ENCODE measurements at places on chromosomes 4 and X.

DNA sequence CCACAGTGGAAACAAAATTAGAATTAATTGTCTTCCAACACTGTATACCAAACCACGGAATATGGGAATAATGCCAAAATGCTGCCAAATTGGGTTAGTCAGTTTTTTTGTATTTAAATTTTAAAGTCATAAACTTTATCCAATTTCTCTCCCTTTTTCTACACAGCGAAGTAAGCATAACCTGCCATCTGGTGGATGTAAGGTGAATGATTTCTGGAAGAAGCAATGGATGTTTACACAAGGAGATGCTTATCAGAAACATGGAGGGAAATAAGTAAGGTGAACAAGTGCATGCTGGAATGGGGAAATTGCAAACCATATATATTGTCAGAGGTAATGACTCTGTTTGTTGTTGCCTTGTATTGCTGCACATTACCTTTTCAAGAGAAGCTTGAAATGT is 691.9 kb downstream of the TECRL start:
- DNase-seq, result no peak

- no peak for DNase-seq
Measured at GRCh38 chr4:54368281-54369265, 139.5 kb downstream of the PDGFRA start.

DNA sequence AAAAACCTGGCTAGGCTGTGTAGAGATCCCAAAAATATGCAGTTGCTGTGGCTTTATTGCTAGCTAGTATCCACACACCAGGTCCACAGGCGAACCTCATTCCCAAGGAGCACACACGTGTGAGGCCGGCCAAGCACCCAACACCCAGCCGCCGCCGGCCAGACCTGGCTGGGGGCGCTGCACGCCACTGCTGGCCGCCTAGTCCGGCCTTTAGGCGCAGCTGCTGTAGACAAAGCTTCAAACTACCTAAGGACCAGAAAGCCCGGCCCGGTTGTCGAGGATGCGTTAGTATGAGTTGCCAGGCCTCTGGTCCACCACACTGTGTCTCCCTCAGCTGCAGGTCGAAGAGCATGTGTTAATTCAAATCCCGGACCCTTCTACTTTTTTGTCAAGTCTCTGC is 3.1 kb downstream of the POU3F4 start:
- DNase-seq, result no peak

GRCh38 chrX:25207803-25208475 is 192.2 kb upstream of the ARX start:
- DNase-seq, result no peak

- DNase-seq, result no peak
Measured at GRCh38 chr4:67714955-67715354, 14.0 kb upstream of the UBA6 start.

DNA sequence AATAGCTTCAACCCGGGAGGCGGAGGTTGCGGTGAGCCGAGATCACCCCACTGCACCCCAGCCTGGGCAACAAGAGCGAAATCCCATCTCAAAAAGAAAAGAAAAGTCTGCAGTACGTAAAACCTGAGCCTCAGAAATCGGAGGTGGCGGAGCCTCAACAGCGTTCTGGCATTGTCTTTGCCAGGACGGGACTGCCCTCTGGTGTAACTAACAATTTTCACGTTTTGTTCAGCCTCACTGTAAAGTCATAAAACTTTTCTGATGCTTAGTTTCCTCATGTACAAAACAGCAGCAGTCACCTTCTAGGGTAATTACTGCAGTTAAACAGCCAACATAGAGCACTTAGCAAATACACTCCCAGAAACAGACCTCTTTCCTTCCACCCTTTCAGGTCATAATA is 121.7 kb downstream of the RBM47 start:
- DNase-seq, result no peak

GRCh38 chrX:110734894-110735541 is 60.6 kb downstream of the CHRDL1 start:
- no peak for DNase-seq

DNA sequence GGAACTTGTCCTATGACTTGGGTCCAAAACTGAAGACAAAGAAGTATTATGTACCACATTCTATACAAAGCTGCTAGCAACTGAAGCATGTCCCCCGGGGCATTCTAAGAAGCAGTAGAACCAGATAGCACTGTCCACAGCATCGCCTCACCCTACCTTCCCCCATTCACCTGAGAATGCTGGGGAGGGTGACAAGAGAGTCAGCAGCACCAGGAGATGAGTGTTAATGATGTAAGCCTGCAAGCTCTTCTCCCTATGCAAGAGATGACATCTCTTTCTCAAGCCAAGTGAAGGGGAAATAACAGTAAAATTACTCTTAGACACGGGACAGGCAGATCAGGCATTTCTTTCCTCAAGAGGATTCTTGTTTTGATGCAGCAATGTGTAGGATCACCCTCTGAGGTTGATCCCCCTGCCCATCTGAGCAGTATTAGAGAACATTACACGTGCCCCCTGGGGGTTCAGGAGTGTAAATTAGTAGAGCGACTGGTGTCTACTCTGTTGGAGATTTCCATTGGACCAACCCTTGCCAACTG is 13.9 kb upstream of the TLR1 start:
- peak; percentile 77 for DNase-seq

DNA sequence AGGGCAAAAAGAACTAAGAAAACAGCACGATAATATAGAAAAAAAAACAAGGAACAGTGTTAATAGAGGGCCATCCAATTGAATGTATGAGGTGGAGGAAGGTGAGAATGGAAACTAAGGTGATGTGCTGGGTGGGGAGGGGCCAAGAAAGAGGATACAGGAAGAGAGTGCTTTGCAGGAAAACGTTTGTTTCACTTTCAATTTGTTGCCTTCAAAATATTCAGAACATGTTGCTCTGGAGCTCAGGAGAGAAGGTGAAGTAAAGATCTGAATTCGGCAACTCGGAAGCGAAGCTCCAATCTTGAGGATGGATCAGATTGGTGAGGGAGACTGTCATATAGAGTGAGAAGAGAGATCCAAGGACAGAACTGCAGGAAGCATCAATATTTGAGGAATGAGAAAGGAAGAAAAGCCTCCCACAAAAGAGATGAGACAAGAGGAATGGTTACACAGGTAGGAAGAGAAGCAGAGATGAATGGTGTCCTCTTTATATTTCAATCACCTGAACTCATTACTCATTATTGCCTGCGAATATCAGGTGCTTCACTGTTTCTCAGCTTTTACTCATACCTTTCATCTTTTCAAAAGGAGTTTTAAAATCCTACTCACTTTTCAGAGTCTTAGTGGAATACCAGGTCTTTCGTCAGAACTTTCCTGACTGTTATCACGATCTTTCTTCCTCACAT is 14.7 kb upstream of the SEC24D start:
- no peak for DNase-seq

GRCh38 chrX:112751076-112751475 is 71.3 kb upstream of the LHFPL1 start:
- no peak for DNase-seq

DNA sequence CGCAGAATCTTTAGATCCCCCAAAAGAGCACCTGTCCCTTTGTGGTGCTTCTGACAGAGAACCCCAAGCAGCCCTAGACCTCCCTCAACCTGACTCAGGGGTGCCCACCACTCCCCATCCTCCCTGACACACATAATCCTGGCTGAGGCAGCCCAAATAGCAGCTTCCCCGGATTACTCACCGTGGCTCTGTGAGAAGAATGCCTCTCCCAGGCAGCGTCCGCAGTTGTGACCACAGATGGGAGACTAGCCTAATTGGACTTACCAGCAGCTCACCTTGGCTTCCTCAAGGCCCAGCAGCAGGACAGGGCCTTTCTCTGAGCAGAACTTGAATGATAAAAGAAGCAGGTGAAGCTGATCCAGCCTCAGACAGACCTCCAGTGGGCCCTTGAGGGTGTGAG is 10.3 kb upstream of the ODAPH start:
- DNase-seq, result no peak

DNA sequence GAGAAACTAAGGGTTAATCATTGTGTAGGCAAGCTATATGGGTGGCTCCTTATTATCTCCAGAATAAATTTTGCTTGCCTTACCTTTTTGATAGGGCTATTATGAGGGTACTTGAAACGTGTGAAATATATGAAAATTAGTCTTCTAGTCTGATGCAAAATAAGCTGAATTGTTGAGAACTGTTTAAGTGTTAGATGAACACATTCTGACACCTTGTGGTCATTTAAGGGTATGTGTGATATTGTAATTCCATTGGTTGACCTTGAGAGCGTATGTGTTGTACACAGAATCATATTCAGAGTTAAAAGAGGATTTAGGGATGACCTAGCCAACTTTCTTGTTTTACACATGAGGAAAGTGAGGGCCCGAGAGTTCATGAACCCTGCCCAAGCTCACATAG is 44.6 kb upstream of the LINC00632 start:
- DNase-seq, result no peak

DNA sequence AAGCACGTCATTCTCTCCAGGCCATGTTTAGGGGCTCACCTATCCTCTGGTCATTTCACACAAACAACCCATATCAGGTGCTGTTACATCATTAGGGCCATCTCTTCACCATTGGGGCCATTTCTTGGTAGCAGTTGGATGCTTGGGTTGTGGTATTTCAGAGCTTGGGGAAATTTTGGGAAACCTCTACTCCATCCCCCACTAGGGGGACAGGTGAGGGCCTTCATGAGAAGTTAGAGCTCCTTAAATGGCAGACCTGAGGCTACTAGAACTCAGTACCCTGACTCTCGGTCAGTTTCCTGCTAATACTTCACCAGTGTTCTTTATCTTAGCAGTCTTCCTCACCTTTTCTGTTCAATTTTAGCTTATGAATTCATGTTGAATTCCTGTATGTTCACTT is 50.2 kb downstream of the ZNF827 start:
- DNase-seq, result no peak

GRCh38 chrX:118536687-118537461 is 41.3 kb downstream of the DOCK11 start:
- DNase-seq, result peak; percentile 27

DNA sequence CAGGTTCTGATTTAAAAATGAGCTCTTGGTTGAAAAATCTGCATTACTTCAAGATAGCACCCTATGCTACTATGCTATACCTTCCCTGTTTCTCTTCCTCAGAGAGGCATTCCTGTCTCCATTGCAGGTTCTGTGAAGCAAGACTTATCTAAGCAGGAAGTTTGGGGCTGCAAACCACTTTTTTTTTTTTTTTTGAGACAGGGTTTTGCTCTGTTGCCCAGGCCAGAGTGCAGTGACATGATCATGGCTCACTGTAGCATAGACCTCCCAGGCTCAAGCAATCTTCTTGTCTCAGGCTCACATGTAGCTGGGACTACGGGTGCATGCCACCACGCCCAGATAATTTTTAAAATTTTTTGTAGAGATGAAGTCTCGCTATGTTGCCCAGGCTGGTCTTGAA is 4.0 kb upstream of the CCNG2 start:
- no peak for DNase-seq

- no peak for DNase-seq
Measured at GRCh38 chr4:180197471-180197870, 2045.7 kb upstream of the TENM3 start.

- no peak for DNase-seq
Measured at GRCh38 chr4:146709956-146710355, 71.3 kb downstream of the POU4F2 start.

DNA sequence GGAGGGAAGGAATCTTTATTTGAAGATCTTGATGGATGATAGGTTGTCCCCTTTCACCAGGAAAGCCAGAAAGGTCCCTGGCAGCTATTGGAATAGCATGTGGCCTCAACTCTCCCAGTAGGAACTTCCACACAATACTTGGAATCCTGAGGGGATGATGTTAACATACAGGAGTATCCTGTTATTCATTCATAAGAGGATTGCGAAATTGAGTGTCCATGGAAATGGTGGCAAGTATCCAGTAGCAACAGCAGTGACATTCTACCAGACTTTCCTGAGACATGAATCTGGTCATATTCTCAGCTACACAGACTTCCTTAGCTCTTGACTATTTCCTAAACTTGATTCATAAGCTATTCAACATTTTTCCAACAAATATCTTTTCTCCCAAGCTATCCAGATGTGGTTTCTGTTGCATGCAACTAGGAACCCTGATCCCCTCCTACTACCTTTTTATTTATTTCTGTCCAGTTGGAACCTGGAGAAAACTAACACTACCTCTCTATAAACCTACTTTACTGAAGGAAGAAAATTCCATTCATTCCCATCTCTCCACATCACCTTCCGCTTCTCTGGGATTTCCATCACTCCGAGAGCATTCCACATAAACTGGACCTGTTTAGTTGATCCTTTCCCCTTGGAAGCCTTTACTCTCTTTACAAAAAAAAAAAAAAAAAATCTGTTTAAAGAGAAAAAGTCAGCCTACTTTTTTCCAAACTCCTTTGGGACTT is 101.8 kb downstream of the ANXA5 start:
- no peak for DNase-seq

DNA sequence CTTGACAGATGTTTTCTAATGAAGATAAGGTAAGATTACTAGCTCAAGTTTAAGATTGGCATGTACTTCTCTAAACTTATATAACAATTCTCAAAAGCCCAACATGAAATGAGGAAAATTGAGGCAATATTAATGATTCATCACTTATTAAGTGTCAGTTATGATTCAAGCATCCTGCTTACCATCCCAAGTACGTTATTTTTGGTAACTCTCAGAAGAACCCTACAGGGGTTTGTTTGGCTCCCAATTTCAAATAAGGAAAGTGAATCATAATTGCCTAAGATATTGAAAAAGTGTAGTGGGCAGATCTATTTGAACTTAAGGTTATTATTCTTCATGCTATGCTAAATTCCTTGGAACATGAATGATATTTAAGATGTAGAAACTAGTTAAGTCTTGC is 387.9 kb upstream of the TENM3 start:
- DNase-seq, result no peak

DNA sequence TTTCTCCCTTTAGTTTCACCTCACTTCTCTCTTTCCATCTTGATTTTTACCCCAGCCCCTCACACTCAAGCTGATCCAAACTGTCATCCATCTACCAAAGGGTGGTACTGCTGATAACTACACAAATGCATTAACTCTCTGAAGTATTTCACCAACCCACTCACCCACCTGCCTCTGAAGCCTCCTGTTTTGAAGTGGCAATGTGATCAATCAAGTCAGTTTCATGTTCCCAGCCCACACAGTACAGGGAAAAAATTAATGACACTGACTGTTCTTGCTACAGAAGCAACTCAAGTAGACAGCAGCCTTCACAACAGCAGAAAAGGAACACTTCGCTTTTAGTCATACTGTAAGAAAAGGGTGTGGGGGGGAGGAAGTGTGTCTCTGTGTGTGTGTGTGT is 183.0 kb upstream of the NOCT start:
- DNase-seq, result peak; percentile 74

DNA sequence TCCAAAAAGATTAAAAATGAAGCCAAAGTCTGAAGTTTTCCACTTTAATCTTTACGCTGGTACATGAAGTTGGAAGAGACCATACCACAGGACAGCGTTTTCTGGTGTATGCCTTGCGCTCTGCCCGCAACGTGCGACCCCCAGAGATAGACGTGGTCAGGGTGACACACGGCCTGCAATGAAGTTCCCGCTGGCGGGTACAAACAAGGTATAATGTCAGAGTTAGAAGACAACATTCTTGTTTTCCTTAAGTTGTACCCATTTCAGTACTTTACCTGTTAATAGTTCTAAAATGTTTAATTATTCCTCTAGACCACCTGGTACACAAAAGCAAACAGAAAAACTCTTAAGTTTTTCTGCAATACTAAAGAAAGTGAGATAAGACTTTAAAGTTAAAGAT is 4.8 kb downstream of the HNRNPDL start:
- no peak for DNase-seq

GRCh38 chr4:23894021-23894420 is 4.2 kb upstream of the PPARGC1A start:
- no peak for DNase-seq
